Heart right ventricle (tissue), 16 donors: ENCODE measurements at places on chromosomes 6 and 20.

- peak; percentile 36 for DNase-seq
Measured at GRCh38 chr6:31005249-31006020, 4.8 kb upstream of the MUC22 start.

GRCh38 chr6:3384241-3385143 lies 72.4 kb downstream of the SLC22A23 start:
- DNase-seq = no peak

- DNase-seq = no peak
Measured at GRCh38 chr6:106509420-106510089, 119.7 kb downstream of the RTN4IP1 start.

GRCh38 chr6:126195625-126196236 lies 144.2 kb upstream of the CENPW start:
- DNase-seq = no peak

GRCh38 chr20:23609486-23610109 lies 3.9 kb upstream of the CST9 start:
- no peak for DNase-seq

GRCh38 chr6:142458836-142459235 lies 157.0 kb downstream of the ADGRG6 start:
- DNase-seq = no peak

- no peak for DNase-seq
Measured at GRCh38 chr20:54173653-54174456, at the start of gene CYP24A1. Gene CYP24A1 (minus strand): TSS chr20:54173986. CDS start chr20:54173579, 407 bp downstream.

- no peak for DNase-seq
Measured at GRCh38 chr20:62728028-62728780, 19.6 kb downstream of the NTSR1 start.
